Stimulated activated CD8-positive, alpha-beta memory T cell treated with anti-CD3 and anti-CD28 coated beads, Interleukin-15, amount 100 ng/mL, for 24 hours (primary cell): ENCODE measurements at places on chromosomes 16 and 17.

- peak; percentile 64 for DNase-seq
These were observed 604 bp downstream of the PRR14 start for GRCh38 chr16:30651124-30652004.

GRCh38 chr16:4679156-4679849 is 14.1 kb upstream of the NUDT16L1 start:
- no peak for DNase-seq

GRCh38 chr17:5381542-5381941 is 37.9 kb downstream of the NUP88 start:
- DNase-seq = no peak

GRCh38 chr16:87790292-87791100 is 24.7 kb upstream of the KLHDC4 start:
- no peak for DNase-seq

DNA sequence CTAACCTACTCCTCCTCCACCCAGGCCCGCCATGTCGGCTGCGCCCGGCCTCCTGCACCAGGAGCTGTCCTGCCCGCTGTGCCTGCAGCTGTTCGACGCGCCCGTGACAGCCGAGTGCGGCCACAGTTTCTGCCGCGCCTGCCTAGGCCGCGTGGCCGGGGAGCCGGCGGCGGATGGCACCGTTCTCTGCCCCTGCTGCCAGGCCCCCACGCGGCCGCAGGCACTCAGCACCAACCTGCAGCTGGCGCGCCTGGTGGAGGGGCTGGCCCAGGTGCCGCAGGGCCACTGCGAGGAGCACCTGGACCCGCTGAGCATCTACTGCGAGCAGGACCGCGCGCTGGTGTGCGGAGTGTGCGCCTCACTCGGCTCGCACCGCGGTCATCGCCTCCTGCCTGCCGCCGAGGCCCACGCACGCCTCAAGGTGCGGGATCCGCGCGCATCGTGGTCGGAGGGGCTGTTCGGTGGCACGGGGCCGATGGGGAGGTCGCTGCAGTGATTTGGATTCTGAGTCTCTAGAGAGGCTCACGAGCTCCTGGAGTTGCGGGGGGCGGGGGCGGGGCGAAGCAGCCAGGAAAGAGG is 878 bp downstream of the TRIM72 start:
- DNase-seq = no peak

DNA sequence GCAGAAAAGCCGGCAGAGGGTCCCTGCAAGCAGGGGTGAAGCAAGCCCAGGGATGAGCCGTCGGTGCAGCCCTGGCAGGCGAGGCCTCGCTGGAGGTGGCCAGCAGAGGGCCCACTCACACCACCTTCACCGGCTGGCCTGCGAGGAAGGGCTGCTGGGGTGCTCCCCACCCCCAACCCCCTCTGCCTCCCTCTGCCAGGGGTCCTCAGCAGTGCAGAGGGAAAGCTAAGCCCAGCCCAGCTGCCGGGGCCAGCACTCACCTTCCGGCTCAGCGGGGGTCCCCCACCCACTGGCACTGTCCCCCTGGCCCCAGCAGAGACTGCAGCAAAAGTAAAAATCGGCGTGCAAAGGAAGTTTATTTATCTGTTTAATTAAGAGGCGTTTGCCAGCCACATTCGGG is 113.4 kb downstream of the ENGASE start:
- DNase-seq = no peak

DNA sequence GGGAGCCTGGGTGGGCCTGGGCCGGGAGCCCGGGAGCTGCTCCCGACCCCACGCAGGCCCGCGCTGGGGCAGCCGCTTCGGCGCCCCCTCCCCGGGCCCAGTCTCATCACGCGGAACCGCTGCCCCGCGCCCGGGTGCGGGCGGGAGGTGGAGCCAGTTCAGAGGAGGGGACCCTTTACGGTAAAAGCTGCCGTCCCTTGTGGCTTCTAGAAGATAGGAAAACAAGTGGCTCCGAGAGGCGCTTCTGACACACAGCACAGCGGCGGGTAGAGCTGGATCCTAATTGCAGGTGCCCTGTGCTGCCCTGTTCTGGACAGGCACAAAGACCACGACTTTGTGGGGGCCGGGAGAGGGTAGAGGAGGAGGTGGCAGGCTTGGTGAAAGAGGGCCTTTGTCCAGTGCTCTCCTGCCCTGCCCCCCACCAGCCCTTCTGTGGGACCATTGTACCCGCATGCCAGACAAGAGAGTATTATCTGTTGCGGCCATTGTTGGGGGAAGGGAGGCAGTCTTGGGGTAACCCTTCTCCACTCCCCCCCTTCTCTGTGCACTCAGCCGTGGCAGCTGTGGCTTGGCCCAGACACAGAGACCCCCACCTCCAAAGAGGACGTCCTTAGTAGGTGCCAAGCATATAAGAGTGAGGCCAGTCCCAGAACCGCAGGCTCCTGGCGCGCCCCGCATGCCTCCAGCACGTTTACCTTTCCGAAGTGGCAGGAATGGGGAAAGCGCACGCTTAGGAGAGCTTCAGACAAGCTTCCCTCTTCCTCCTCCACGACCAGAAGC is 736 bp downstream of the CNP start:
- DNase-seq = no peak

DNA sequence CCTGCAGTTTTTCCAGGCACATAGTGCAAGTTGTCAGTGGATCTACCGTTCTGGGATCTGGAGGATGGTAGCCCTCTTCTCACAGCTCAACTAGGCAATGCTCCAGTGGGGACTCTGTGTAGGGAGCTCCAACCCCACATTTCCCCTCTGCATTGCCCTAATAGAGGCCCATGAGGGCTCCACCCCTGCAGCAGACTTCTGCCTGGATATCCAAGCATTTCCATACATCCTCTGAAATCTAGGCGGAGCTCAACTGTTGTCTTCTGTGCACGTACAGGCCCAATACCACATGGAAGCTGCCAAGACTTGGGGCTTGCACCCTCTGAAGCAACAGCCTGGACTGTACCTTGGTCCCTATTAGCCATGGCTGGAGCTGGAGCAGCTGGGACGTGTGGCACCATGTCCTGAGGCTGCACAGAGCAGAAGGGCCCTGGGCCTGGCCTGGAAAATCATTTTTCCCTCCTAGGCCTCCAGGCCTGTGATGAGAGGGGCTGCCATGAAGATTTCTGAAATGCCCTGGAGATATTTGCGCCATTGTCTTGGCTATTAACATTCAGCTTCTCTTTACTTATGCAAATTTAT is 10.9 kb upstream of the MILR1 start:
- no peak for DNase-seq

DNA sequence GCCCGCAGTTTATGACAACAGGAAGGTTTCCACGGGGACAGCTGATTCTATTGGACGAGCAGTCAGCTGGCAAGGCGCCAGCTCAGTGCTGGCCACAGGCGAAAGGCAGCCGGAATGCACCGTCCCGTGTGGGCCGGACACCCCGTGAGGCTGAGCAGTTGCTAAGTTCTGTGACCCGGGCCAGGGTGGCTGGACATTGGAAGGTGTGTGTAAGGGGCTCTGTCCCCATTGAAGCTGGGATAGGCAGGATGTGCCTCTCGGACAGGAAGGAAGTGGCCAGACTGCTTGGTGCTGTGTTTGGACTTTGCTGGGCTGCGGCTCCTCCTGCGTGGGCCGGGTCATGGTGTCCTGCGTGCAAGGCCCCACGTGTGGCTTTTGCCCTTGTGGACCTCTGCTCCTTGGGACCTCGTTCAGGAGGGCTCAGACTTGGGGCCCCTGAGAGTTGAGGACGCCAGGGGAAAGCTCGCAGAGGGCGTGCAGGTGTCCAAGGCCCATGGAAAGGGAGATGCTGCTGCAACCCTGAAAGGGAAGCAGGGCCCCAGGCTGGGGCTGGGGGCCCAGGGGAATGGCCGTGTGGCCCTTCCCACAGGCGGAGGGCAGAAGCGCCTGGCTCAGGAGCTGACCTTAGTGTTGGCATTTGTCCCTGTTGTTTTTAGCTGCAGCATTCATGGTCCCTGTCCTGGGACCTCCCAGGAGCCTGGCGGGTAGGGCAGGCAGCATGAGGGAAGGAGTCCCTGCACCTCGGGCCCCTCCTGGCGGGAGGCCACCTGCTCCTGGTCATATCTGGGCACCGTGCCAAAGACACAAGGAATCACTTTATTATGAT is 10.0 kb downstream of the BAIAP2 start:
- DNase-seq = no peak

GRCh38 chr17:9958586-9959281 is 53.7 kb upstream of the RCVRN start:
- DNase-seq = no peak

DNA sequence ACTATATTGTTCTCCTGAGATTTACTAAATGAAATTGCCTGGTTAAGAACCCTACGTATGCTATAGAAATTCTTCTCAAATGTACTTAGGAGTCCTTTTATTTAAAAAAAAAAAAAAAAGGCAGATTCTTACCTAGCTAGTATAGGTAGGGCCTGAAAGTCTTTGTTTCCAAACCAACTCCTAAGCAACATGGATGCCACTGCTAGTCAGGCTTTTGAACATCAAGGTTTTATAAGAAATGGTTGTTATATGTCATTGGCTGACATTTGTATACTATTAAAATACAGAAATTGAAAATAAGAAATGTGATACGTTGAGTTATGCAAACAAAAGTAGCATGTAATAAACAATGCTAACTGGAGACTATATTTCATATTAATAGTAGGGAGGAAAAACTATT is 1.2 kb downstream of the EVI2A start:
- no peak for DNase-seq

GRCh38 chr17:48483471-48484131 is 47.2 kb downstream of the HOXB1 start:
- DNase-seq = no peak

GRCh38 chr16:57147381-57148221 is 38.2 kb downstream of the PSME3IP1 start:
- no peak for DNase-seq
